Large intestine (tissue), 12 donors: ENCODE measurements at places on chromosomes 1 and 21. TPM values are rescaled to one million over a fixed set of nuclear protein-coding genes. Genes with fewer than 3 reads are reported as not detected.

- DNase-seq: peak; percentile 63
Observed at GRCh38 chr1:234658138-234658537, 48.2 kb upstream of the IRF2BP2 start.

GRCh38 chr1:42738678-42739226 lies 1.3 kb downstream of the CLDN19 start:
- no peak for DNase-seq

DNA sequence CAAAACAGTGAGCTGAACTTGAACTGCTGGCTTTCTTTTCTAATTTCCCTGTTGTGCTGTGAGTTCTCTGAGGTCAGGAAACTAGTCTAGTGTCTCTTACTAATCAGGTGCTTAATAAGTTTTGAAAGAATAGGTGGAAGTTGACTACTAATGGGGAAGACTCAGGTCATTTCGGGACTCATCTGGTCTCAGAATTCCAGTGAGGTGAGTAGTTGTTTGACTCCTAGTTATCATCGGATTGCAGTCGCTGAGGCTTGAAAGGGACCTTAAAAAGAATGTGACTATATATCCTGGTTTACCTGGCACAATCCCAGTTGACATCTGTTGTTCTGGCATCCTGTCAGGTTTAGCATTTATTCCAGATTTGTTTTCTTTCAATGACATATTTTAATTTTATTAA lies 81.4 kb upstream of the SPAG17 start:
- DNase-seq: no peak

DNA sequence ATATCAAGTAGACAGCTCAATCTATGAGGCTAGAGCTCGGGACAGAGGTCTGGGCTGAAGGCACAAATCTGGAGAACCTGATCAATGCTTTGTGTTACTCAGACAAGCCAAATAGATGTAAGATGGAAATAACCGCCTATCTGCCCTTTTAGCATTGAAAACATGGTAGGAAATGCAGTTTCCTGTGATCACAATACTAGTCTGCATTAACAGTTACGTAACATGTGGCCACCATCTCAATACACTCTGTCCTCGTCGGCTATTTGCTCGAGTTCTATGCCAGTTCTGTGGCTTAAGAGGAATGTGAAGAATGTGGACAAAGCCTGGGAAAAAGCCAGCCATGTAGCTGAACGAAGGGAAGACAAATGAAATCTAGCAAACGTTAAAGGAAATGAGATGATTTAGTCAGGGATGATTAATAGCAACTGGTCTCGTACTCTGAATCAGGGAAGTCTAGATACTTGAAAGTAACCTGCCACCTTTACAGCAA lies 73.3 kb downstream of the HSF2BP start:
- peak; percentile 61 for DNase-seq

GRCh38 chr1:2383576-2383975 lies 7.8 kb downstream of the MORN1 start:
- DNase-seq: no peak

DNA sequence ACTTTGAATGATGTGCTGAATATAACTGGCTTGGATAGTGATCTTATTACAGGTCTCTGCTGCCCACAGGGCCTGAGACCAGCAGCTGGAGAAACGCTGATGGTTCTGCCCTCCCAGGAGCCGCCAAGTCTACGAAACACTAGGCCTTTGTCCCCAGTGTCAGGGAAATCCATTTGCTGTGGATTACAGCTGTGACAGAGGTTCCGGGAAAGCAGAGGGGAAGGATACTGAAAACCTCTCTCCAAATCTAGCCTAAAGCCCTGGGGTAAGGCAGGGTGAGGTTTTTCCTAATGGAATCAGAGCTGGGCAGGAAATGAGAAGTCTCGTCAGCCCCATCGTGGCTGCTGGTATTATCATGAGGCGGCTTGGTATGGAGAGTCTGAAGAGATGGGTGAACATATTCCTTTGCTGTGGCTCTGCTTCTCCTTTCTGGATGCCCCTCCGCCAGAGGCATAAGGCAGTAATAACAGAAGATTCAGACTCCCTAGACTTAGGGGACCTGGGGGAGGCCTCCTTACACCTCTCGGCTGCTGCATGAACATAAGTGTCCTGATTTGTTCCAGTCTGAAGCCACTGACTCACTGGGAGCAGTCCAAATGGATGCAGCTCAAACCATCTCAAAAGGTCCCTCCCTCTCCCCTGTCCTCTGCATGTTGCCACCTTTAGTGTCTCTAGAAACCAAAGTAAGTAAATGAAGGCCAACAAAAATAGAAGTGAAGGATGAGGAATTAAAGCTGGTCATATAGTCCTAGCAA lies 48.1 kb downstream of the PHC2 start:
- DNase-seq: no peak

GRCh38 chr1:201471772-201472171 lies 2.8 kb upstream of the PHLDA3 start:
- DNase-seq: no peak

- DNase-seq: no peak
Observed at GRCh38 chr1:156559086-156559796, 13.1 kb downstream of the IQGAP3 start.

DNA sequence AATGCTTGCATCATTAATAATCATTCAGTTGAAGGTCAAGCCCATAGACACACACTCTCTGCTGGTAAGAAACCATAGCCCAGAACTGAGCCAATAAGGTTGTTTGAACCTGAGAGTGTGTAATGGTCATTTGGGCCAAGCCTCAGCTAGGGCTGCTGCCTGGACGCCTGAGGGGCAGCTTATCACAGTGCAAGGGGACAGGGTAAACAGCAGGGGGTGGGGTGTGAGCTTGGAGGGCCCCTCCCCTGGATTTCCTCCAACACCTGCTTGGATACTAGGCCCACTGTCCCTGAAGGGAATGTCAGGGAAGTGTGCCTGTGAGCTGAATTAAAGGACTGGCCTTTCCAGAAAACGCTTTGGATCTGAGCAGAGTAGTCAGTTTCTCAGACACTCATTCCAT lies 24.6 kb upstream of the CNTN2 start:
- DNase-seq: no peak

- DNase-seq: no peak
Observed at GRCh38 chr1:184326278-184326677, 60.6 kb upstream of the C1orf21 start.

GRCh38 chr1:14815175-14815877 lies 216.8 kb downstream of the KAZN start:
- no peak for DNase-seq

DNA sequence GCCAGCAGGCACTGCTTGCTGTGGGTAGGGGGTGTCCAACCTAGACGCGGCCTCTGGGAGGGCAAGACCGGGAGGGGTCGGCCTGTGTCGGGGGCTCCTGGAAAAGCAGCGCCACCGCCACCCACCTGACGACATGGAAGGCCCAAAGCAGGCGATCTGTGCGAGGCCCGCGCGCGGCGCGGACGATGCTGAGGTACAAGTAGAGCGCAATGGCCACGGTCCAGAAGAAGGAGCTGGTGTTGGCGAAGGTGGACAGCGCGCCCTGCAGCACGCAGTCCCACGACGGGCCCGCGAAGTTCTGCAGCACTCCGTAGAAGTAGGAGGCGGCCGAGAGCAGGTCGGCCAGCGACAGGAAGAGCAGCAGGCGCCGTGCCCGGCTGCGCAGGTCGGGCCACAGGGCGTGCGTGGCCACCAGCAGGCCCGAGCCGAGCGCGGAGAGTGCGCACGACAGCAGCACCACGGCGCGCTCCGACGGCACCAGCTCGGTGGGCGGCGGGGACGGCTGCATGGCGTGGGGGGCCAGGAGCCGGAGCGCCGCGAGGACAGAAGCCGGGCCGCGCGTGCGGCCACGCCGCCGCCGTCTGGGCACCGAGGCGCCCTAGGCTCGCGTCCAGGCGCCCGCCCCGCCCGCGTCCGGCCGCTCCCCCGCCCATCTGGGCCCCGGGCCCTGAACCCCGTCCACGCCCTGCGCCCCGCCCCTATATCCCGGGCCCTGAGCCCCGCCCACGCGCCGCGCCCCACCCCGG lies at the start of gene GPR157:
GPR157 (minus strand) TSS at position 583 of the 746 bp plus-strand sequence; CDS start at position 508, 75 bp downstream.
- DNase-seq: peak; percentile 71

DNA sequence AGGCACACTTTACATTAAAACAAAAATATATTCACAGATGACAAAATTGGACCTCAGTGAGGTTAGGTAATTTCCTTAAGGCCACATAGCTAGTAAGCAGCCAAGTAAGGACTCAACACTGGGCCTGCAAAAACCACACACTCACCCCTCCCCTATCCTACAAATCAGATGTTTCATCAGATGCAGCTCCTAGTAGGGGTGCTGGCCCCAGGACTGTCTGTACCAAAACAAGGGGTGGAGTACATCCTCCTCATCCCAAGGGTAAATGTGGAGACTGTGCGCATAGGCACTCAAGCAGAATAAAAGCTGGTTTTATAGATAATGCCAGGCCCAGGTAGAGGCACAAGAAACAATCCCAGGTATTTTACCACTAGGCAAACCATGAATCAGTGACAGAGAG lies 25.7 kb downstream of the URB1 start:
- DNase-seq: no peak

DNA sequence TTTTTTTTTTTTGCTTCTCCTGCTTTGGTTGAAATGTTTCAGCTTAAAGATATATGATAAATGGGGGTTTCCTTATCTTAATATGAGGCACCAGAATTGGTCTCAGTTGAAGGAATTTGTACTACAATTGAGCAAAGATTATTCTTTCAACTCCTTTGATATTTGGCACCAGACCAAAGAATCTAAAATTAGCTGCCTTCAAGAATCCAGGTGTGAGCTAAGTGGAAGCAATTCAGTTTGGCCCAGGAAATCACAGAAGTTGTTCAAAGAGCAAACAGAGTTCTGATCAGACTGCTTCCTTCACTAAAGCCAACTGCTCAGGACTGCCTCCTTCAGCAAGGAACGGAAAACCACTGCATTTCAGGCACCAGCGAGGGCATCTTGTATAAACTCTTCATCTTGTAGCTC lies 68.3 kb upstream of the BCAR3 start:
- DNase-seq: no peak

DNA sequence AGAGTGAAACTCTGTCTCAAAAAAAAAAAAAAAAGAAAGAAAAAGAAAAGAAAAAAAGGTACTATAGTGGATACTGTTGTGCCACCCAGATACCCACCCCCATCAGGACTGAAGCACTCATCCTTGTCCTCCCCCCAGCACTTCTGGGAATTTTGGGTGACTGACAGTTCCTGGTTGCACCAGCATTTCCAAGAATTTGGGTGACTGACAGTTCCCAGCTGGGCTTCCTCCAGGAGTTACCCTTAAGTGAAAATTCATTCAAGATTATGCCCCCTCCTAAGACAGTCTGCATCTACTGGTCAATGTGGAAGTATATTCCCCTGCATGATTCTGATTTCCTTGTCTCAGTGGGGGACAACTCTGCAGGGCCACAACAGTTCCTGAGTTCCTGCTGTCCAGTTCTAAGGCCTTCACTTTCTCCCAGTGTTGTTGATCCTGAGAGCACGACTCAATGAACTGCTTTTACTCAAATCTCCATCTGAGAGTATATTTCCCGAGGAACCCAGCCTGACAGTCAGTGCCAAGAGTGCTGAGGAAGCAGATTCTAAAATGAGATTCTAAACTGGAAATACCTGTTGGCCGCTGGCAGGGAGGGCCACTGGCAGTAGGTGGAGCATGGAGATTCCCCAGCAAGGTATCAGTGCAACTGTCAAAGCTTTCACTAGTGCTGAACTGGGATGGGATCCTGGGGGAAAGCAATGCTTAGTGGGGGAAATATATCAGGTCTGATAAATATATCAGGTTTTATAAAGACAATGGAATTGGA lies 18.5 kb downstream of the RIIAD1 start:
- peak; percentile 59 for DNase-seq

DNA sequence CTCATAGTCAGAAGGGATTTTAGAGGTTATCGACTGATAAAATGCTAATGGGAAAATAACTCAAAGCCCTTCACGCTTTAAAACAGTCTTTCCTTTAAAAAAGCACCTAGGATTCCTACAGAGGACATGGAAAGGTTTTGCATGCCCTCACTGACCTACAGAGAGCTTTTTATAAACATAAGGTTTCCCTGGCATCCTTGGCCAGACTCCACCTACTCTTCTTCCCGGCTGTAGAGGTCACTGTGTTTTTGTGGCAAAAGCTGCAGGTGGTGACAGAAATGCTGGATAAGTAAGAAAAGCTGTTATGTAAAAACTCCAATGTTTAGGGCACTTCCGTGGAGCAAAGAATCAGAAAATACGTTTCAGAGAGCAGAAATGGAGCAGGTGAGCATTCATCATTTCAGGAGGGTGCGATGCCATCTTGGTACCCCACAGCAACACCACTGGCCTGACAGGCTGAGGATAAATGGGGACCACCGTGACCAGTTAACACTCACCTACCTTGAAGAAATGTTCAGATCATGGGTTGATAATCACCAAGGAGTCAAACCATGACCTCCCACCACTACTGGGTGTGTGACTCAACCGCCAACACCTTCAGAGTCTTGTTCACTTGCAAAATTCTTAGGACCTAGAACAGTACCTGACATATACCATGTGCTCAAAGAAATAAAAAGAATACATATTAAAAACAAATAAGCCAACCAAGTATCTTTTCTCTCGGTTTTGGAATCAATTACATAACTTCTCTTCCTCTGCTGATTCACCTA lies 46.6 kb downstream of the SSBP3 start:
- no peak for DNase-seq

LCE1E gene
- not detected for polyA plus RNA-seq

ZNF683 gene
- polyA plus RNA-seq: 0.27 TPM

RAB3B gene
- 4.1 TPM for polyA plus RNA-seq

PIGR gene
- 23.7 TPM for polyA plus RNA-seq

MYOC gene
- 0.60 TPM for polyA plus RNA-seq

OR6N1 gene
- not detected for polyA plus RNA-seq

ACKR1 gene
- polyA plus RNA-seq: 3.2 TPM

ZNF695 gene
- polyA plus RNA-seq: 1.5 TPM

ADAM15 gene
- 38.6 TPM for polyA plus RNA-seq

KPRP gene
- polyA plus RNA-seq: not detected

LCE6A gene
- polyA plus RNA-seq: not detected

TOR3A gene
- polyA plus RNA-seq: 19.6 TPM

LRRC71 gene
- polyA plus RNA-seq: 0.28 TPM

KIAA0319L gene
- 60.3 TPM for polyA plus RNA-seq

RABIF gene
- 11.1 TPM for polyA plus RNA-seq

AIM2 gene
- 0.93 TPM for polyA plus RNA-seq

RBM11 gene
- 2.2 TPM for polyA plus RNA-seq
